ENCODE measurements at places on chromosomes 16 and 17.

DNA sequence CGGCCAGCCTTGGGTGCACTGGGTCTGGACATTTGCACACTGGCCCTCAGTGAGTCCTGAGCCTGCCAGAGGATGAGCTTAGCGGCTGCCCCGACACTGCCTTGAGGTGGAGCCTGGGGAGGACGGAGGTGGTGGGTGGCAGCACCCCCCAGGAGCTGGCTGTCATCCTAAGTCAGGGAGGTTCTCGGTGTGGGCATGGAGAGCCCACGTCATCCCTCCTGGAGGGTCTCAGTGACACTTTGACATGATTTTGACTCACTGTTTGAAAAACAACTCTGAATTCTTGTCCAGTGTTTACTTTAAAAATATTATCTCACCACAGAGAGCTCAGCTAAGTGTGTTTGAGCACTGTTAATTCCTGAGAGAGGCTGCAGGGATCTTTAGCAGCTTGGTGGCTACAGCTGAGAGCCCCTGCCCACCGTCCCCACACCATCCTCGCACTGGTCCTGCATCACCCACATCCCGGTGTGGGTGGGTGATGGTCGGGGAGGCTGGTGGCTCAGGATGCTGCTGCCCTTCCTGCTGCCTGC, 63.1 kb downstream of the BANP start:
- DNase-seq, result peak; percentile 2

DNA sequence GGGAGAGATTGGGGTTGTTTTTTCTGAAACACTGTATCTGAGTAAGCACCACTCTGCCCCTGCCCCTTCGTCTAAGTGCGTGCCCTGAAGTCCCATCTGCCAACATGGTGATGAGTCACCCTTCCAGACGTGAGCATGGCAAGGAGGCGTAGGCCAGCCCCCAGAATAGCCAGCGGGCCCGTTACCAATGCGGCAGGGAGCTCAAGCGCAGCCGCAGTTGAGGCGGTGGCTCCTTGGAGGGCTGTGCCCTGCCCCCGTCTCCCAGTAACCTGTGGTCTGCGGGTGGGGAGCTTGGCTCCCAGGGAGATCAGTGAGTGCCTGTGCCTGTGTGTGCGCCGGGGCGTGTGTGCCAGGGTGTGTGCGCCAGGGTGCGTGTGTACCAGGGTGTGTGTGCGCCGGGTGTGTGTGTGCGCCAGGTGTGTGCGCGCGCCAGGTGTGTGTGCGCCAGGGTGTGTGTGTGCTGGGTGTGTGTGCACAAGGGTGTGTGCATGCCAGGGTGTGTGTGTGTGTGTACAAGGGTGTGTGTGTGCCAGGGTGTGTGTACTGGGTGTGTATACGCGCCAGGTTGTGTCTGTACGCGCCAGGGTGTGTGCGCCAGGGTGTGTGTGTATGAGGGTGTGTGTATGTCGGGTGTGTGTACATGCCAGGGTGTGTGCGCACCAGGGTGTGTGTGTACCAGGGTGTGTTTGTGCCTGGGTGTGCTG, 98.6 kb upstream of the CHMP6 start:
- DNase-seq, result peak; percentile 73

DNA sequence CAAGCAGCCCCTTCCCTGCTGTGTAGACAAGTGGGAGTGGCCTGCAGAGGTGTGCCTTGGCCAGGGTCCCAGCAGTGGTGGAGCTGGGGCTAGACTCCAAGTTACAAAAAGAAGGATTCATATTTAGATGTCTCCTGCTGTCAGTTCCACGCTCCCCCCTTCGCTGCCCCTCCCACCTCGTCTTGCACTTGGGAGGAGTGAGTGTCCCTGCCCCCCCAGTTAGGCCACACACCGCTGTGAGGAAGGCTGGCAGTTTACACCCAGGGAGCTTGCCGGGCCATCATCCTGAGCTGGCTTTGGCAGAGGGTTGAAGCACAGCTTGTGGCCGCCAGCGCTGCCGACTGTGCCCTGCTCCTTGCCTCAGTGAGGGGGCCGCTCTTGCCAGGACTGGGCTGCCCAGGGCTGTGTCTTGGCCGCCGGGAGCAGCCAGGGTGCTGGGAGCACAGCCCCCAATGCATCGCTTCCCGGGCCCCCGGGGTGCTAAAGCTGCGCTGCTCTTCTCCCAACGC, 44.3 kb downstream of the ELAC2 start:
- DNase-seq, result no peak

DNA sequence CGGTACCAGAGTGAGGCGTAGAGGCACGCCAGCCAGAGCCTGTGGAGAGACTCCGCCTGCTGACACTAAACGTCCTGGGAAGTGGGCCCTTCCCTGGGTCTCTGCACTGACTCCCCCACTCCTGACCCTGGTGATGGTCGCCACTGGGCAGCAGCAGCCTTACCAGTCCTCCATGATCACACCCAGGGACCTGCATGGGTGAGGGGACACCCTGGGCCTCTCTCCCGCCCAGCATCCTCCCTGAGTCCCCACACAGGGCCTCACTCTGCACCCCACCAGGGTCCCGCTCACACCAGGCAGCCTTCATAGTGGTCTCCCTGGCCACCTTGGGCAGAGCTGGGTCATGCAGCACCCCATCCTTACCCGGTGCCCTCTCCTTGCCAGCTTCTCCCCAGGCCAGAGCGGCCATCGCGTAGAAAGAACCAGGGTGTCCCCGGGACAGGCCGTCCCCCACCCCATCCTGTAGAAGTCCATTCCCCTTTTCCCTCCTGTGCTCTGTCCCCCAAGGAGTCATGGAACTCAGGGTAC, 10.7 kb downstream of the RGS11 start:
- DNase-seq, result no peak

GRCh38 chr17:79923974-79924638, 84.9 kb upstream of the CBX4 start:
- DNase-seq, result peak; percentile 82

- DNase-seq, result no peak
Observed at GRCh38 chr16:88826070-88826840, 14.5 kb upstream of the APRT start.

DNA sequence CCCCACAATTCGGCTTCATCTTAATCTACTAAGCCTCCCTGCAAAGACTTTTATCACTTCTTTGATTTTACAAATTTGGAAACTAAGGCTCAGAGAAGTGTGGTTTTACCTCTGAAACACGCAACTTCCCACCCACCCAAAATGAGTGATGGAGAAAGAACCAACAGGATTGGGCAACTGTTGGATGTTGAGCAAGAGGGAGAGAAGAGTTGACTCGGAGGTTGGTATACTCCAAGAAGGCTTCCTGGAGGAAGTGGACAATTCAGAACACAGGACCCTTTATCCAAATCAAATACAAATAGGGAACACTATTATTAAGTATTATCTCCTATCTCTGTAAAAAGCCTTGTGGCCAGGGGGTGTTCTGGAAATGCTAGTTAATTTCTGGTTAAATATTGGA, 323.0 kb downstream of the C16orf95 start:
- no peak for DNase-seq

- DNase-seq, result no peak
Observed at GRCh38 chr16:59385491-59385890, 651.4 kb upstream of the GOT2 start.

- DNase-seq, result no peak
Observed at GRCh38 chr16:59259950-59260319, 525.8 kb upstream of the GOT2 start.

DNA sequence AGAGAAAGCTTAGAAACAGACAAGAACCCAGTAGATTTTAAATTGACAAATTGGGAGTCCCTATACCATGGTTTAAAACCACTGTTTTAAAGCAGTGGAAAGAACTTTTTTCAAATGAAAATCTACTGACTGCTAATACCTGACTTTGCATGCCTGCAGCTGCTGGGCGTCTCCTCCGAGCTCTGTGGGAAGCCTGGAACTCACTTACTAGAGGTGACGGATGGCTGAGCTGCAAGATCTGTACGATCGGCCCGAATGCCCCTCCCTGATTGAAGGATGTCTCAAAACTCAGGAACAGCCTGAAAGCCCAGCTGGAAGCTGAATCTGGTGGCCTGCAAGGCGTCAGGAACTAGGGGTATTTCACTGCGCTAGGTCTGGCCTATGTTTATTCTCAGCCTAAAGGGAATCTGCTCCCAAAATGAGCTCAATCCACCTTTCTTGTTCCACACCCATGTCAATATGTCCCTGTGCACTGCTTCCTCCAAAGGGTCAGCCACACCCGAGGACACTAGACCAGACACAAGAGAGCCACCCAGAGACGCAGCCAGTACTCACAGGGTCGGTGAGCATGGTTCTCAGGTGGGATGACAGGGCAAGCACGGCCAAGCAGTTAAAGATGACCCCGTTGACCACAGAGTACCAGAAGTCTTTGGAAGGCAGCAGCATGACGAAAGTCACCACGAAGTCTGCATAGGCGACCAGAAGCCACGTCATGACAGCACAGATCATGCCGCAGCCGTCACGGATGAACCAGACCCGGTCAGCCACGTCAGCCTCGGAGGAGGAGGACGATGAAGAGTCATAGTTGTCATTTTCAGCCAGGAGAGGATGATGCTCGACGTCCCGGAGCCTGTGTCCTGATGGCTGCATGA, 21.4 kb downstream of the ZDHHC7 start:
- DNase-seq, result no peak

- no peak for DNase-seq
Observed at GRCh38 chr16:69482410-69482991, 58.1 kb downstream of the CYB5B start.

DNA sequence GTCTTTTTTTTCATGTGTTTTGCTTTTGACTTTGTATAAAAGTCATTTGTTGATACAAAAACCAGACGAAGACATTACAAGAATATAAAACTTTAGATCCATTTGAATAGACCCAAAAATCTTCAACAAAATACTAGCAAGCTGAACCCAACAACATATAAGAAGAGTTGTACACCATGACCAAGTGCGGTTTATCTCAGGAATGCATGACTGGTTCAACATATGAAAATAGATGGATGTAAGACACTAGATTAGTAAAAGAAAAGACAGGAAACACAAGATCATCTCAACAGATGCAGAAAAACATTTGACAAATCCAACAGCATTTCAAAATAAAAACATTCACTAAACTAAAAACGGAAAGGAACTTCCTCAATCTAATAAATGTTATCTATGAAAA, 69.0 kb downstream of the TBC1D16 start:
- no peak for DNase-seq

GRCh38 chr16:8989099-8989878, 25.6 kb upstream of the USP7 start:
- no peak for DNase-seq

- DNase-seq, result no peak
Observed at GRCh38 chr17:72476575-72476986, 355.8 kb downstream of the SOX9 start.

- no peak for DNase-seq
Observed at GRCh38 chr16:49788986-49789385, 66.9 kb downstream of the ZNF423 start.

DNA sequence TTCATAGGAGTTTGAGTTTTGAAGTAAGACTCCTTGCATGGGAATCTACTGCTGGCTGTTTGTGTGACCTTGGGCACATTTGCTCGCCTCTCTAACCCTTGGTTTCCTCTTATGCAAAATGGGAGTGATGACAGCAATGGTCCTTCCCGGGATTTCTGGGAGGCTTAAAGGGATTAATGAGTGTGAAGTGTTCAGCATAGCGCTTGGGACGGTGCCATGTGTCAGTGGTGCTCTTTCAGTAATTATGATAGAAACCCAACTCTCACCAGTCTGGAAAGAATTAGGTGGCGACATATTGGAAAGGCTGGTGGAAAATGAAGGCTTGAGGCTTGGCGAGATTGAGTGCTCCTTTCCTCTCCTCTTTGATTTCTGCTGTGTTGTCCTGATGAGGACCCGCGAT, 429.2 kb upstream of the EEF2KMT start:
- no peak for DNase-seq

- no peak for DNase-seq
Observed at GRCh38 chr16:4240624-4241023, 1.3 kb downstream of the SRL start.

DNA sequence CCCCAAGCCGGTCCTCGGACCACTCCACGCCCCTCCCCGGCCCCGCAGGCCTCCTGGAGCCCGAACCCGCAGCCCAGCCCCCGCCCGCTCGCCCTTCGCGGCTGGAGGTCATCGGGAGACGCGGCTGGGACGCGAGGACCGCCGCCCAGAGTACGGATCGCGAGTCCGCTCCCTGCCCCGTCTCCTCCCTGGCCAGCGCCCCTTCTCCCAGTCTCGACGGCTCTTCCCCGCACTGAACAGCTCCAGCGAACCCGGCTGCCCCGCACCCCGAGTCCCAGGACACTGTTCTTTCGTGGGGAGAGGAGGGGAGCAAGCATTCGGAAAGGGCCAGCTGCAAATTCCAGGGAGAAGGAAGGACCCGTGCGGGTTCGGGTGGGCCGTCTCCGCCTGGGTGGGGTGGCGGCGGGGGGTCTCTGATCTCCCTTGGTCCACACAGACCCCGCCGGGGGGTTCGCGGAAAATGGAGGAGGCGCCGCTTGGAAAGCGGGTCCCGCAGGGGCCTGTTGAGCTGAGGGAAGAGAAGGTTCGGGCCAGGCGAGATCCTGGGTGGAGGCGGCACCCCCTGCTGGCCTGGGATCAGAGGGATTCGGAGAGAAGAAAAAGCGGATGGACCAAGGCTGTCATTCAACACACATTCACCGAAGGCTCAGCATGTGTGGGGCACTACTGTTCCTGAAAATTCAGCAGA, 632 bp upstream of the RTN4RL1 start:
- DNase-seq, result peak; percentile 65
